Effector CD8-positive, alpha-beta T cell (primary cell): ENCODE measurements at places on chromosomes 3 and 15.
A peak's percentile ranks its signal among the peaks of the same experiment; 100 is the strongest.

DNA sequence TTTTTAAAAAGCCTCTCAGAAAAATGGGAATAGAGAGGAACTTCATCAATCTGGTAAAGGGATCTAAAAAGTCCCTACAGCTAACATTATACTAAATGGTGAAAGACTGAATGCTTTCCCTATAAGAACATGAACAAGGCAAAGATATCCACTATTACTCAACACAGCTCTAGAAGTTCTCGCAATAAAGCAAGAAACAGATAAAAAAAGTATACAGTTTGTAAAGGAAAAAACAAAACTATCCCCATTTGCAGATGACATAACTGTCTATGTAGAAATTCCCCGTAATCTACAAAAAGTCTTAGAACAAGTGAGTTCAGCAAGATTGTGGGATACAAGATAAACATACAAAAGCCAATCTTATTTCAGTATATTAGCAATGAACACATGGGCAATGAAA lies 15.4 kb downstream of the EDC3 start:
- no peak for DNase-seq

GRCh38 chr3:58025837-58026569 lies 17.8 kb downstream of the FLNB start:
- no peak for DNase-seq

DNA sequence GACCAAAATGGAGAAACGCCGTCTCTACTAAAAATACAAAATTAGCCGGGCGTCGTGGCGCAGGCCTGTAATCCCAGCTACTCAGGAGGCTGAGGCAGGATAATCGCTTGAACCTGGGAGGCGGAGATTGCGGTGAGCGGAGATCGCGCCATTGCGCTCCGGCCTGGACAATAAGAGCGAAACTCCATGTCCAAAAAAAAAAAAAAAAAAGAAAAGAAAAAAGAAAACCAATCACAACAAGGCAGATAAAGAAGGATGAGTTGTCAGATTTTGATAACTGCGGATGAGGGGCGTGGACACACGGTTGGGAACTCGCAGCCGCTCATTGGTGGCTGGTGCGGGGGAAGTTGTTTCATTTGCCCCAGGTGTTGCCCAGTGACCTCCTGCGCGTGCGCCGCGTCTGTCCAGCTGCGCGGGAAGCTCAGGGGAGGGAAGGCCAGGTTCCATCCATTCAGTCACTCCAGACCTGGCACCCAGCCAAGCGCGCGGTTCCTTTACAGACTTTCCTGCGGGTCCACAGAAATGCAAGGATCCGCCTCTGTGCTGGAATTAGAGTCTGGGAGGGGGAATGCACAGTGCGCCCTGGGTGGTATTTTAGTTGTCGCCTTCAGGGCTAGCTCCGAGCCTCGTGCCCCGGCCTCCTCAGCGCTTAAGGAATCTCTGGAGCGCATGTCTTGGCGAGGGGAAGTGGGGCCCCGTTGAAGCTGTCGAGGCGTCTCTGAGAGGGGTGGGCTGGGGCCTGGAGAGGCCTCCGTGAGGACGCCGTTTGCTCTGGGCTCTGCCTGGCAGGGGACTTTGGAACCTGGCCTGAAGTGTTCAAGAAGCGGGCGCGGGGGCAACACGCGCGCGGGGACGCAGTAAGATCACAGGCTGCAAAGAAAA lies 708 bp upstream of the GCHFR start:
- peak; percentile 32 for DNase-seq

DNA sequence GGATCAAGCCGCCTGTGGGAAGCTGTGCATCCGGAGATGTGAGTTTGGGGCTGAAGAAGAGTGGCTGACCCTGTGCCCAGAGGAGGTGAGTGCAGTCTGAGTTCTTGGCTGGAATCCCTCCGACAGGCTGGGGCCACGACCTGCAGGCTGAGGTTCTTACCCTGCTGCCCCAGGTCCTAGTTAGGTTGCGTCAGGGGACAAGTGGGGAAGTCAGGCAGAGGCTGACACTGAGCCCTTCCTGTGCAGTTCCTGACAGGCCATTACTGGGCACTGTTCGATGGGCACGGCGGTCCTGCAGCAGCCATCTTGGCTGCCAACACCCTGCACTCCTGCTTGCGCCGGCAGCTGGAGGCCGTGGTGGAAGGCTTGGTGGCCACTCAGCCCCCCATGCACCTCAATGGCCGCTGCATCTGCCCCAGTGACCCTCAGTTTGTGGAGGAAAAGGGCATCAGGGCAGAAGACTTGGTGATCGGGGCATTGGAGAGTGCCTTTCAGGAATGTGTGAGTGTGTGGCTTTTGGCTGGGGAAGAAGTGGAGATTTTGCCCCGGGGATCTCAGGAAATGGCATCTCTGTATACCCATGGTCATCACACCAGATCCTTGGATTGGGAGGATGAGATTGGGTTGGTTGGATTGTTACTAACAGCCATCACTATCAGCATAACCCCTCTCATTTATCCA lies 1.3 kb downstream of the PPM1M start:
- DNase-seq: no peak

- no peak for DNase-seq
Observed at GRCh38 chr3:130626049-130626448, 109.1 kb downstream of the COL6A6 start.

DNA sequence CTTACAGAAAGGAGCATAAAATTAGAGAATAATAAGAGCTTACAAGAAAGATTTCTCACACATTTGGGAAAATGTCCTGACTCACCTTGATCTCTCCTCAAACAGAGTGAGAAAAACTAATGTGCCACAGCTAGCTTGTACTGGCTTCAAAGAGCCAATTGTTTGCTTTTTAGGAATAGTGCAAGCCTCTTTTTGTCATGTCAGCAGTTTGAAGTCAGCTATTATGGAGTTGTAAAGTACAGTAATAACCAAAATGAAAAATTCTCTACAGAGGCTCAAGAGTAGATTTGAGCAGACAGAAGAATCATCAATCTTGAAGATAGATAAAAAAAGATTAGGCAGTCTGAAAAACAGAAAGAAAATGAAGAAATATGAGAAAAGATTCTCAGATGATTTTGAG lies 313.4 kb upstream of the GPR149 start:
- DNase-seq: no peak

DNA sequence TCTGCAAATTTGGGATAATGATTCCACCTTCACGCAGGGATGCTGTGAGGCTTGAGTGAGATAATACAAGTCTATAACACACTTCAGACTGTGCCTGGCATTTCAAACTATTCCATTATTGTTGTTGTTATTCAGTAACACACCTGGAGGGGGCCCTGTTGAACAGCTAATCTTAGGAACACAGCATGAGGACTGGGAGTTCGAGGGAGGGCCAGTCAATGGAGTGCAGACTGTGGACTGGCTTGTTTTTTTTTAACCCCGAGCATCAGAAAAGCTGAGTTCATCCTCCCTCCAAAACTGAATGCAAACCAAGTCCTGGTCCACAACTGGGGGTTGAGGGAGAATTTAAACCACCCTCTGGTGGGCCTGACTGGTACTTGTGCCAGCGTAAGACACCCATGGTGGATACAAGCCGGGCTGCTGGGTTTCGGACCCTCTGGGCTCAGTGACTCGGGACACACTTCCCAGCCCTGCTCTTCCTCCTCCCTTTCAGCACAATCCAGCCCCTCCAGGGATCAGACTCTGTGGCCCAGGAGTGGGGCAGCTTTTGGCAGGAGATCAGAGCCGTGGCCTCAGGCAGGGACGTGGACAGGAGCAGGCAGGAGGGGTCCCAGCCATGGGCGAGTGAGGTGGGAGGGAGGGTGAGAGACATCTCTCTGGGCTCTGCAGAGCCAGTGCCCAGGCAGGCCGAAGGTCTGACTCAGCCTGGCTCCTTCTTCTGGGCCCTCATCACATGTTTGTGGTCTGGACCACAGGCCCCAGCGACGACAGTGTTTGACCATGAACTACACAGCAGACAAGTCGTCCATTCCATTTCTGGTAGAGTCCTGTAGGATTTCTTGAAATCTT lies 36.3 kb upstream of the MEX3B start:
- no peak for DNase-seq

GRCh38 chr3:12424635-12425319 lies 59.5 kb upstream of the TSEN2 start:
- DNase-seq: no peak

DNA sequence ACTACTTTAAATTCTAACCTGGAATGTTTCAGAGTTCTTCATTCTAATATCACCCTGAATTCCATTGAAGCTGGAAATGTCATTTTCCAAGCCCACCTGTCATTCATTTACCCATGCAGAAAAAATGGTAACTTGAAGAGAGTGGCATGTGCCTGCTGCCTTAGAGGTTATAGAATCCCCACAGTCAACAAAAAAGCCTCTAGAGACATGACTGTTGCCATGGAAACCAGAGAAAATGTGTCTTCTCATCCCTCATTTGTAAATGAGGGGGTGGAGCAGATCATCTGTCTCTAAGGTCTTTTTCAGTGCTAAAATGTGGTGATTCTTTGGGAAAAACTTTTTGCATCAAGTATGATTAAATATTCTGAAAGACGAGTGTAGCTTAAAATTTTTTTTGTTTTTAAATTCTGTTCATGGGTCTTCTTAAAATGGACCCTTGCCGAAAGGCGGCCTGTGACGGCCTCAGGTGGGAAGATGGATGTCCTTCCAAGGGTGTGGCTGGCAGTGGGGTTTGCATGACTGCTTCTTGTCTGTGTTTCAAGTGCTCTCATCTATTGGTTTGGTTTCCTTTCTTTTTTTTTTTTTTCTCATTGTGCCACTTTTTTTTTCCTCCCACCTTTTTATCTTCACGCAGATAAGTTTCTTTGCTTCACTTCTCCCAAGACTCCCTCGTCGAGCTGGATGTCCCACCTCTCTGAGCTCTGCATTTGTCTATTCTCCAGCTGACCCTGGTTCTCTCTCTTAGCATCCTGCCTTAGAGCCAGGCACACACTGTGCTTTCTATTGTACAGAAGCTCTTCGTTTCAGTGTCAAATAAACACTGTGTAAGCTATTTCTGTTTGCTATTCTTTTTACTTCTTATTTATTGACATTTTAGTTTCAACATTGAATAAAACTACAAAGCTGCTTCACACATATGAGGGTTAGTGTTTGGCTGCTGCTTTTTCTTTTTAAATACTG lies 23.0 kb downstream of the TPM1 start:
- DNase-seq: no peak

GRCh38 chr15:25238716-25239470 lies 199.9 kb downstream of the UBE3A start:
- no peak for DNase-seq

- no peak for DNase-seq
Observed at GRCh38 chr3:133383175-133383574, 16.7 kb upstream of the BFSP2 start.

DNA sequence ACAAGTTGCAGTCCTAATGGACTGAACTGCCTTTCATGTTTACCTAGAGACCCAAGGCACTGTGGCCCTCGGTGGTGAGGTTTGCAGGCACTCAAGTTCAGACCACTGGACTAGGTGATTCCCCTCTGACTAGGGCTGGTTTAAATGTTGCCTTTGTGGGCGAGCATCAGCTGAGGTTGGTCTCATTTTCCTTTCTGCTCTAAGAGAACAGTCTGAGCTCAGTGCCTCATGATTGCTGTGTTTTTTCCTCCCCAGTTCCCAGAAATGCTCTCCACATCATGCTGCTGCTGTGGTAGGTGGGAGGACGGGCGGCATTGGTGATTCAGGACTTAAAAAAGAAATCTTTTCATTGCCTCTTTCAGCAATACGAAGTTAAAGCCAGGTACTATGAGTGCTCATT lies 237.2 kb downstream of the MBNL1 start:
- no peak for DNase-seq

DNA sequence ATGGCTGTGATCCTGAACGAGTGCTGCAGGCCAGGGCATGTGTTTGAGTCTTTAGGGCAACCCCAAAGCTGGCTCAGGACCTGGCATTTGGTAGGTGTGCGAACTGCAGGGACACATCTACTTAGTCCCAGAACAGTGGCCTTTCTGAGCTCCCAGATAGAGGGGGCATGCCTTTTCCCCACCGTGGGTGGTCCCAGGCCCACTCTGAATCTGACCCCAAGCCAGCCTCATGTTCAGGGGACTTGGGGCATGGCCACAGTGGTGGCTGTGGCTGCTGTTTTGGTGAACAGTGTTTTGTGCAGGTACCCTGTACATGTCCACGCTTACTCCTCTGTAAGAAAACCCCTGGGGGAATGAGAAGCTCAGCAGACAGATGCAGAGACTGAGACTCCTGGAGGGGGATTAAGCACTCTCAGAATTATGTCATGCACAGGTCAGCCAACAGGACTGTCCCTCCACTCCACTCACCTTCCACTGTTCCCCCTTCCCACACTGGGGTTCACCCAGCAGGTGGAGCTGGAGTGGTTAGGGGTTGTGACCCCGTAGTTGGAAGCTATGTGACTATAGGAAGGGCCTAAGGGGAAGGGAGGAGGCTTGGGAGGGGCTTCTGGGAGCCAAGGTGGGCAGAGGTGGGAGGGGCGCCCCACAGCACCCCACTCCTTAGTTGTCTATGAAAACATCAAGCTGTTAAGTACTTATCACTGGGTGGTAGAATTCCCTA lies 16.4 kb downstream of the ESYT3 start:
- DNase-seq: no peak

GRCh38 chr3:60080648-60081047 lies 1030.8 kb upstream of the CFAP20DC start:
- DNase-seq: no peak
